CD4-positive, alpha-beta memory T cell (primary cell): ENCODE measurements at places on chromosomes 3 and 15. TPM values are rescaled to one million over a fixed set of nuclear protein-coding genes. Genes with fewer than 3 reads are reported as not detected.

The ITGA11 gene
- not detected for total RNA-seq

The RBP2 gene
- not detected for total RNA-seq

The PCSK6 gene
- 0.41 TPM for total RNA-seq

GRCh38 chr15:32870240-32871033 is 152.6 kb downstream of the GREM1 start:
- no peak overlapping the region for H3K27ac ChIP-seq
